Fibroblast of skin of left biceps (primary cell): ENCODE measurements at places on chromosomes 7 and 10.

DNA sequence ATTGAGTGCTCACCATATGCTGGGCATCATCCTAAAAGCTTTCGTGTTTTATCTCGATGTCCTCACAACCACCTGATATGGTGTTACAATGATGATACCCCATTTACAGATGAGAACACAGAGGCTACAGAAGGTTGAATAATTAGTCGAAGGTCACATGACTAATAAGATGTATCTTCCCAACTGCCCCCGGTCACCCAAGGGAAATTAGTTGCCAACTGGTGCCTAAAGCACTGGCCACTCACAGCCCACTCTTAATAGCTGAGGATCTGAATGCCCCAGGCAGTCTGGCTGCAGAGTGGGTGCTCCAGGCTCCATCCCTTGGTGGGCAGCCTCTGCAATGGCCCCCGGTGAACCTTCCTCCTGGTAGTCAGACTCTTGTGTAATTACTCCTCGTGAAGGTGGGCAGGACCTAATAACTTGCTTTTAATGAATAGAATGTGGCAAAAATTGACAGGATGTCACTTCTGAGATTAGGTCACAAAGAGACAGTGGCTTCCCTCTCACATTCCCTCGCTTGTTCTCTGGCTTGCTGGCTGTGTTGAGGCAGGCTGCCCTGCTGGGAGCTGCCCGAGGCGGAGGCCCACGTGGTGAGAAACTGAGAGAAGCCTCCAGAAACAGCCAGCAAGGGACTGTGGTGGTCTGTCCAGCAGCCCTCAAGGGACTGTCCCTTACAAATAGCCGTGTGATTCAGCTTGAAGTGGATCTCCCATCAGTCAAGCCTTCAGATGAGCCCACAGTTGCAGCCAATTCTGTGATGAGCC, 109.4 kb downstream of the ARHGAP22 start:
- DNase-seq, result no peak

DNA sequence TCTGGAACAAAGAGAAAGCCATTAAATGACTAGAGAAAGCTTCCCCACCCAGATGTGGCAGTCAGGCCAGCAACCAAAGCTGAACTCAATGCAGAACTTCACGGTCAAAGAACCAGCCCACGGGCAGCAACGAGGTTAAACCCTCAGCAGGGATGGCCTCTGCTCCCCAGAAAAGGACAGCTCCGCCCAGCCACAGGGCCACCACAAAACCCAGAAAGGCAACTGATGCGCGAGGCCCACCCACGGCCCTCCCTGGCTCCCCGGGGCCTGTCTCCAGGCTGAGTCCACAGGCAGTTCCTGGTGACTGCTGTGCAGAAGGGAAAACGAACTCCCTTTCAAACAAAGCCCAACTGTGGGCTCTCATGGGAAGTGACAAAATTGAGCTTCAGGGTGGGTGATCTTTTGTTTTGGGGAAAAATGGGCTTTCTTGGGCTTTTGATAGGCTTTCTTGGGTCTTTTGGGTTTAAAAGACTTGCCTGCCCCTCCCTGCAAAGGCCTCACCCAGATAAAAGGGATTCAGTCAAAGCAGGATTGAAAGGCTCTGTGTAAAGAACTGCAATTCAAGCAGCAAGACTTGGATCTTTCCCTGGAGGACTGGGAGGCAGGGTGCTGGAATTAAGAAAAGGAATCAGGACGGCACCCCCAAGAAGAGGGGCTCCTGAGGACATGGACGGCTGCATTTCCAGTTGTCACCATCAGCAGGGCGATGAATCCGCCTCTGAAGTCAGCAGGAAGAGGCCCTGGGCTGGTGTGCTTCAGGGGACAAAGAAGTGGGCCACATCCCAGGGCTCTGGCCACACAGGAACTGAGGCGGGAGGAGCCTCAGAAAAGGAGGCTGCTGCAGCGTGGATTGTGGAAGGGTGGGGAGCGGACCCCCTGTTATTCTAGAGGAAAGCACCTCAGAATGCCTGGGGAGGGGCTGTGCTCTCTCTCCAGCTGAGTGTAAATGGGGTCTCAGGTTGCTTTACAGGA, 209.9 kb downstream of the USP6NL start:
- DNase-seq, result no peak

DNA sequence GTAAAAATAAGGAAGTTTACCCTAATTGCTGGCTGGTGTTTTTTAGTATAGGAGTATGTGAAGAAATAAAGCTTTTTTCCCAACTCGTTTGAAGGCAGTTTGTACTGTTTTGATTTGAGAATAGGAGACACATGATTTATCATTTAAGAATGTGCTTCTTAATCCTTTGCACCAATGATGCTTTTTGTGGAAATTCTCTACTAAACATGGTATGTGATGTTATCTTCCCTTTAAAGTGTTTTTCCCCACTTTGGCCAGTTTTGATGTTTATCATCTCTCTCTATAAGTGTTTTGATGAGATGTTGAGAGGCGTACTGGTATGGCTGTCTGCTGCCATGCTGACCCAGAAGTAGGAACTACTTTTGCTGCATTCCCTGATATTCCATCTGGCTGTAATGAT, 85.1 kb downstream of the SUGCT start:
- peak; percentile 67 for DNase-seq

DNA sequence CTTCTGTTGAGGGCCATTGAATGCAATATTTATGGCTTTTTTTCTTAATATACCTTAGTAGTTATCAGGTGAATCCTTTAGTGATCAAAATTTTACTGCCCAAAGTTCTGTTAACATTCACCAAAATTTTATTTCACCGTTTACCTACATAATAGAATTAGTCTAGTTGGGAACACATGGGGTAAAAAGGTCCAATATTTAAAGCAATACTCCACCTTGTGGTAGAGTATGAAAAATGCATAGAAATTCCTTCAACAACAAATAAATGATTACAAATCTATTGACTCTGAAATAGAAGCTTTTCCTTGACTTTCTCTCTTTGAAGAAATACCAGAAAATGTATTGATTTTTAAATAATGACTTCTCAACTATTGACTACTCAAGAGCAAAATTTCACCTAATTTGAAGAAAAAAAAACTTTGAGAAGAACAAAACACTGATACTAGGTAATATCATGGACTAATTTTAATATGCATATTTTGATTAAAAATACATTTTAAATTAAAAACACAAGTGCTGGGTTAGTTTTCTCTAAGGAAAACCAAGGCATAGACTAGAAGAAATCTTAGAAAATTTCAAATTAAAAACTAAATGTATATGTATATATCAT, 43.3 kb downstream of the POLR1F start:
- no peak for DNase-seq

DNA sequence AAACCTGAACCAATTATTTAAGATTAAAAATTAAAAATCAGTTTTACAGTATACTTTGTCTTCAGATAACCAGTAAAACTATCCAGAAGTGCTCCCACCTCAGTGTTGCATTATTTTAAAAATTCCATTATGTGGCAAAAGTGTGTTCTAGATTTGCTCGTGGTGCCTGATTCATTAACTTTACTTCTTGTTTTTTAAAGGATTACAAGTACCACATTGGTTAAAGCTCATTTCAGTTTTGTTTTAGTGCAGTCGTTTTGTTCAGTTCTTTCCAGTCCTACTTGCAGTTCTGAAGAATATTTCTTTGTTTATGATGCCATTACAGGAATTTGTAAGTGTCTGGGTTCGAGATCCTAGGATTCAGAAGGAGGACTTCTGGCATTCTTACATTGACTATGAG, 69.0 kb downstream of the SNX10 start:
- DNase-seq, result no peak
